ENCODE measurements at places on chromosomes 1 and 21. TPM values are rescaled to one million over a fixed set of nuclear protein-coding genes. Genes with fewer than 3 reads are reported as not detected.

Gene CRTC2
- 15.3 TPM for total RNA-seq

Gene CYP4A22
- total RNA-seq: not detected

Gene VAV3
- under 0.01 TPM for total RNA-seq

Gene CFAP45
- total RNA-seq: 1.1 TPM

Gene TNFSF4
- total RNA-seq: 0.79 TPM

Gene SYCP1
- not detected for total RNA-seq

Gene SLC16A4
- total RNA-seq: 113 TPM

Gene OR10T2
- total RNA-seq: not detected

Gene RBM11
- not detected for total RNA-seq

Gene SERPINC1
- total RNA-seq: not detected

Gene LCE3E
- not detected for total RNA-seq

Gene ZBED6
- total RNA-seq: 38.4 TPM

Gene S100B
- total RNA-seq: not detected

Gene TMED5
- total RNA-seq: 51.4 TPM

Measured in placental epithelial cell (primary cell).